ENCODE measurements at places on chromosomes 6 and 20. TPM values are rescaled to one million over a fixed set of nuclear protein-coding genes. Genes with fewer than 3 reads are reported as not detected.

GRCh38 chr6:160424256-160424655 lies 76.1 kb downstream of the SLC22A3 start:
- no peak for DNase-seq

GRCh38 chr6:123462152-123462551 lies 174.6 kb downstream of the TRDN start:
- DNase-seq: no peak

GRCh38 chr6:50236164-50236563 lies 186.4 kb upstream of the DEFB112 start:
- DNase-seq: no peak

GRCh38 chr6:72553531-72554511 lies 68.0 kb upstream of the KCNQ5 start:
- DNase-seq: peak; percentile 33

TSBP1 gene
- 1.7 TPM for total RNA-seq

- peak; percentile 79 for DNase-seq
These were observed 19.0 kb upstream of the ASIP start for GRCh38 chr20:34222208-34222607.

GRCh38 chr20:8602389-8603116 lies 466.3 kb upstream of the PLCB4 start:
- DNase-seq: no peak

DNA sequence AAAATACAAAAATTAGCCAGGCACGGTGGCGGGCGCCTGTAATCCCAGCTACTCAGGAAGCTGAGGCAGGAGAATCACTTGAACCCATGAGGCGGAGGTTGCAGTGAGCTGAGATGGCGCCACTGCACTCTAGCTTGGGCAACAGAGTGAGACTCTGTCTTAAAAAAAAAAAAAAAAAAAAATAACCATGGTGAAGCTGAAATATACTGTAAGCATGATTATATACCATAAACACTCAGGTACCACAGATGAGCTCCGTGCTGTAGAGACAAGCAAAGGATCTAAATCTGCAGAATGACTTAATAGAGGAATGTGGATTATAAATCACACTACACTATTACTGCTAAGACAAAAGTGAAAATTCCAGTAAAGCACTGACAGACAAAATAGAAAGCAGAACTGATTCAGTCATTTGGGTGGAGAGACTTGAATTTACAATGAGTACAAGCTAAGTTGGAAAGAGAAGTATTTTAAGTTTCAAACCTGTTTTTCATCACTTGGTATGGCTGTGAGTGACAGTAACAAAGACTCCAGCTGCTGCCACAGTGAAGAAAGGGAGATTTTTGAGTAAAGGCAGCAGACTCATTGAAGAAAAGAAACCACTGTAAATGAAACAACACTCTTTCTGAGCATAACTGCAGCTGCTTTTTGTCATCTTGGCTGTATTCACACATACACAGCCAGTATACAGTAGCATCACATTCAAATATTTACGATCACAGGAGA lies 322.1 kb downstream of the RNGTT start:
- peak; percentile 89 for DNase-seq

- DNase-seq: no peak
These were observed 41.1 kb downstream of the KLHL31 start for GRCh38 chr6:53624502-53624901.

DNA sequence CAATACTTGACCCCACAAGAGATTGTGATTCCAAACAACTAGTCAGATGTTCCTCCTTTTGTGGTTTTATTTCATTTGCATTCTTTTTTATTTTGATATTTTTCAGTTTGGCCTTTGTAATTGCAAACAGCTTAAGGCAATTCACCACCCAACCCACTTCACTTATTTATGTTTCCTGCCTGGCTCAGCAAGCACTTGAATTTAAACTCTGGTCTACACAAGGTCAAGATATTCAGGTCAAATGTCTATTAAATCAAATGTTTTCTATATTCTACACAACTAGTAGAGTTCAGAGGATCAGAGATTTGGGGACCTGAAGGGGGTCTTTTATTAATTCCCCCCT lies 100.1 kb downstream of the SGK1 start:
- no peak for DNase-seq

BNIP5 gene
- total RNA-seq: 1.2 TPM

DNA sequence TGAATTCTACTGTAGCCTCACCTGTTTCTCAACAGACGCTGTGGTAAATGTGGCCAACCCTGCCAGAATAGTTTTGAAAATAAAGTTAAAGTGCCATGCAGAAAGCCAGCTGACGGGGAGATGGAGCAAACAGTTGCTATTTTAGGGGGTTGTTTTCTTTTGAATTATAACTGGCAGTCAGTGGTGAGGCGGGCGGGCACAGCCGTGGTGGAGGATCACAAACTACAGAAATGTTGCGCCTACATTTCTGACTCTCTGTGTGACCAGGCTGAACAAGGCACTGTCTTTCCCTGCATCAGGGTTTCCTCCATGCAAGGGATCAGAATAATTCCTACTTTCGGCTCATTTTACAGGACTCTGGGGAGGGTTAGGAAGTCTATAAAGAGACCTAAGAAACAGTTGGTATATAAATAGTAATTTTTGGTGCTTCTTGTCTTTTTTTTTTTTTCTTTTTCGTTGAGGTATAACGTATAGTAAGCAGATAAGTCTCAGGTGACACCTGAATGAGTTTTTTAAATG lies 17.2 kb downstream of the CHMP4B start:
- no peak for DNase-seq

GRCh38 chr6:149185799-149186357 lies 131.6 kb upstream of the TAB2 start:
- no peak for DNase-seq

GRCh38 chr6:131042664-131043063 lies 20.4 kb downstream of the EPB41L2 start:
- DNase-seq: no peak

HMGCLL1 gene
- total RNA-seq: 10.6 TPM

RARS2 gene
- total RNA-seq: 59.0 TPM

DNA sequence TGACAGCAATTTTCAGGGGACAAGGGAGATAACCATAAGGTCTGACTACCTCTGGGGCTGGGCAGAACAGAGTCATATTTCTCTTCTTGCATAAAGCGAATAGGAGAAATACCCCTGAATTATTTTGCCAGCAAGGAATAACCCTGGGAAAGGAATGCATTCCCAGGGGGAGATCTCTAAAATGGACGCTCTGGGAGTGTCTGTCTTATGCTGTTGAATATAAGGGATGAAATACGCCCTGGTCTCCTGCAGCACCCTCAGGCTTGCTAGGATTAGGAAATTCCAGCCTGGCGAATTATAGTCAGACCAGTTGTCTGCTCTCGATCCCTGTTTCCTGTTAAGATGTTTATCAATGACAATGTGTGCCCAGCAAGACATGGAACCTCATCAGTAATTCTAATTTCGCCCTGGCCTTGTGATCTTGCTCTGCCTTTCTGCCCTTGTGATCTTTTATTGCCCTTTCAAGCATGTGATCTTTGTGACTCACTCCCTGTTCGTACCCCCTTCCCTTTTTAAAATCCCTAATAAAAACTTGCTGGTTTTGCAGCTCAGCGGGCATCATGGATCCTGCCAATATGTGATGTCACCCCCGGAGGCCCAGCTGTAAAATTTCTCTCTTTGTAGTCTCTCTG lies 221.6 kb upstream of the HS3ST5 start:
- no peak for DNase-seq

- no peak for DNase-seq
These were observed 32.7 kb downstream of the CD109 start for GRCh38 chr6:73728548-73729205.

- peak; percentile 60 for DNase-seq
These were observed 129.9 kb downstream of the LPA start for GRCh38 chr6:160534050-160534696.

ARHGAP18 gene
- total RNA-seq: 27.0 TPM

DNA sequence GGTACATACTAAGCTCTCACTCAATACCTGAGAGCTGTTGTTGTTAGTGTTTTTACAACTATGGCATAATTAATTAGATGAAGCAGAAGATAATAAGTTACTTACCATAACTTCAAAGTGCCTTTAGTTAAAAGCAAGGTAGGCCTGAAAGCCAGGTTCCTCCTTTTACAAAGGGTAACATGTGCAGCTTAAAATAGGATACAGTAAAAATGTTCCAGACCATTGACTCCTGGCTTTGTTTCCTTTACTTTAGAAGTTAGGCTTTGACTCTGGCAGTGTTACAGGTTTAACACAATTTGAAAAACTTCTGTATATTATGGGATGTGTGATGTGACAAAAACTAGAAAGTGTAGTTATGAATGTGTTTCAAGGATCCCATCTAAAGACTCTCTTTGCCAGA lies 522.5 kb downstream of the EPM2A start:
- DNase-seq: no peak

DLK2 gene
- 4.8 TPM for total RNA-seq

PARD6B gene
- total RNA-seq: 8.4 TPM

GRCh38 chr6:109527989-109528388 lies 45.0 kb upstream of the ZBTB24 start:
- no peak for DNase-seq

GRCh38 chr6:108574457-108575141 lies 13.9 kb downstream of the FOXO3 start:
- DNase-seq: no peak

- no peak for DNase-seq
These were observed 45.6 kb upstream of the SPDEF start for GRCh38 chr6:34601706-34602105.

DNA sequence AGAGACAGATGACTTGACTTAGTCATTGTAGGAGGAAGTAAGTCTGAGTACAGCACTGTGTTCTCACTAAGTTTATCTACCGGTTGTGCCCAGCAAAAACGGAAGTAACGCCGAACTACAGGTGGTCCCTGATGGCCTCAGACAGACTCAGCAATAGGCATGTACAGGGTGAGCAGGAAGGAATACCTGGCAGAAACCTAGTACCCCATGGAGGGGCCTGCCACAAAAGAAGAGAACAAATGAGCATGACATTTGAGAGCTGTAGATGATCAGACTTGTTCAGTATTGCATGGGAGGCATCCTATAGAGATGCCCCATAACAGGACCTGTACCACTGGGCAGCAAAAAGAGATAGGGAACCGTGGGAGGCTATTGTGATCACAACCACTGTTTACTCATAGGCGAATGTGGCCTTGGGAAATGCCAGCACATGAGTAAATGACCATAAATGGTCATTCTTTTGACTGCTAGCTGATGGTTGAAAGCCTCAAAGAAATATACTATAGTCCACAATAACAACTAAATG lies 106.4 kb upstream of the TAB2 start:
- no peak for DNase-seq

GRCh38 chr6:162090734-162091133 lies 636.8 kb downstream of the PRKN start:
- no peak for DNase-seq

ANKRD6 gene
- total RNA-seq: 52.7 TPM

DNA sequence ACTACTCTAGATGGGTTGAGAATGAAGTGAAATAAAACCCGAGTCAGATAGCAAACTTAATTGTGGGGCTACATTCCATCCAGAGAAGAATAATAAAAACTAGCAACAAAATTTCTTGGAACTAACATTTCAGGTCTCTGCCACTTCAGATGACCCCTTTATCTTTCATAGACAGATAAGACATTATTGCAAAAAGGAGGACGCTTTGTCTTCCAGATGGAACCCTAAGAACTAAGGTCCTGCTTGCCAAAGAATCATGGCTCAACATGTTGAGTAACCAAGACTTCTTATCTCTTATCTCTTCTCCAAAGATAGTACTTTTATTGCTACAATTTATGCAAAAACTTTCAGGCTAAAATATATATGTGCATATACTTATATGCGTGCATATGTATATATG lies 221.1 kb upstream of the PREP start:
- DNase-seq: peak; percentile 67

DNA sequence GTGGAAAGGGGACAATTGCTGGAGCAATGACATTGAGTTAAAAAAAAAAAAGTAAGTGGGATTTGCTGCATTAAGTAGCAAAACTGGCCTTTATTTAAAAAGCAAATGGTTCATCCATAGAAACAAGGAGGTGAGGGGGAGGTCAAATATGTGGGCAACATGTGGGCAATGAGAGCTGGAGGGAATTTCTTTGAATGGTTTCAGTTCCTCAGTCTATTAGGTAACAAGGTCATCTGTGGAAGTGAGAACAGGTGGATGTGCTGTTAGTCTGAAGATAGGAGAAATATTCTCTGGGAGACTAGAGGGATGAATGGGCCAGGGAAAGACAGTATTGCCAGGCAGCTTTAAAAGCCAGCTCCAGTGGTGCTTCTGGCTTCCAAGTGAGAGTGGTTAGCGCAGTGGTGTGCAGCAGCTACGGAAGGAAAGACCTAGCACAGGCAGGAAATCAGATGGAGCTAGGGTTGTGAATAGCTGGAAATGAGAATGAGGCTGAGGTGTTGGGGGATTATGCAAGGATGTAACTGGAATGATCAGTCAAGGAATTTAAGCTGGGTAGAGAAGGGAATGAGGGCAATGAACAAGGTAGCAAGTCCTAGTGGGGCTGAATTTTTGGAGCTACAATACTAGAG lies 727.6 kb downstream of the PTPRT start:
- DNase-seq: no peak

DNA sequence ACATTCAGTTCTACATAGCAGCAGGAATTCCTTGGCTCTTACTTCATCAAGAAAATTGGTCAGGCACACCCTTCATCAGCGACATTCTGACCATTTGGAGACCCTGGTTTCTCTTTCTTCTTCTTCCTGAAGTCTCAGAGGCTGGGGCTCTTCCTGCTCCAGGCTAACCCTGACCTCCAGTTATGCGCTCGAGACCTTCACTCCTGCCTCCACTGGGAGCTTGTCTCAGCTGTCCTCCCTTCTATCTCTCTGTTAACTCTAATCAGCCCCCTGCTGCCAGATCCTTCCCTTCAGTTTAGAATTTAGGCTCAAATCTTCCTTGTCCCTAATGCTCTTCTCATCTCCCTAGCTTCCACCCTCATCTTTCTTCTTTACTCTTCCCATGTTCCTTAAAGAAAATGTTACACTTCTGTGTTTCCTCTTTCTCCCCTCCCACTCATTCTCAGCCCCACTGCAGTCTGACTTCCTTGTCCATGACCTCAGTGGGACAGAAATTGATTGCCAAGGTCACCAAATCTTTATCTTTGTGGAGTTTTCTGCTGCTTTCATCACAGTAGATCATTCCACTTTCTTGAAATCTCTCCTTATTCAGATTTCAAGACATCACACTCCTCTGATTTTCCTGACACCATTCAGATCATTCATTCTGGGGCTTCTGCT lies 8.4 kb upstream of the HLA-DOA start:
- DNase-seq: no peak

- no peak for DNase-seq
These were observed 3.3 kb downstream of the SNAI1 start for GRCh38 chr20:49986049-49986448.

DNA sequence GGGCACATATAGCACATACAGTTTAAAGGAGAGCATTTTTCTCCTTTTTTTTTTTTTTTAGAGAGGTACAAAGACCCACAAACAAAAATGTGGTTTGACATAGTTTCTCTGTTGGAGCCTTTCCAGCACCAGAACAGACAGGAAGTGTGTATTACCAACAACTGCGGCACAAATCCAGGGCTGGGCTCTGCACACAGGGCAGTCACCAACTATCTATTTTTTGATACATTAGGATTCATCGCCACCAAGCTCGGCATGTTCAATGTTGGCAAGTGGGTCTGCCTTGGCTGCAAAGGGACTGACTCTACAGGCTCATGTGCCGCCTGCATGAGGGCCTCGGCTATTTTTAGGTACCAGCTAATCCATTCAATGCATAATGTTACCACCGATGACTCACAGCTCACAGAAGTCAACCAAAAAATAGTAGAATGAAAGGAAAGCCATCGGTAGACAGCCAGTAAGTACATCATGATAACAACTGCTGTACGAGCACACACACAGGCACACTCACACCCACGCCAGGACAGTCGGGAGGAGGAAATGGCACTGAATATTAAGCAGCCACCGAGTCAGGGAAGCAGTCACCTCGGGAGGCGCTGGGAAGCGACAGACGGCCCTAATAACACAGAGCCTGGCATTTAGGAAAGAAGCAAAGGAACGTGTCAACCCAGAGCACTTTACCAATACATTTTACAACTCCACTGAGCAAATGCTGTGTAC lies 81.6 kb downstream of the GMPR start:
- peak; percentile 96 for DNase-seq

Measured in umbilical cord (tissue), 2 donors.